ENCODE measurements at places on chromosomes 5 and 9.

DNA sequence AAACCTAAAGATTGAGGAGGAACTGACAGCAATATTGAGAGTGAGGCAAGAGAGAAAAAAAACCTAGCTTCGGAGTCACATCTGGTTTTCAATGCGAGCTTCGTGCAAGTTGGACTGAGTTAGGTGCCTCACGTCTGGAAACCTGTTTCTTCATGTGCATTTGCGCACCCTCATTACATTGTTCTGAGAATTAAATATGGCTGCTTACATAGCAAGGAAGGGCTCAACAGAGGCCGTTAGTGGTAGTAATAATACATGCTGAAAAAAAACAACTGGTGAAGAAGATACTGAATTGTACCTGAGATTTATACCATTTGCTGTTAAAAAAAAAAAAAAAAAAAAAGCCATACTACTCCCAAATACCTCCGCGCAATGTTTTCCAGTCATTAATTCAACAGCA lies 18.6 kb downstream of the DNAJA1 start:
- DNase-seq, result no peak

DNA sequence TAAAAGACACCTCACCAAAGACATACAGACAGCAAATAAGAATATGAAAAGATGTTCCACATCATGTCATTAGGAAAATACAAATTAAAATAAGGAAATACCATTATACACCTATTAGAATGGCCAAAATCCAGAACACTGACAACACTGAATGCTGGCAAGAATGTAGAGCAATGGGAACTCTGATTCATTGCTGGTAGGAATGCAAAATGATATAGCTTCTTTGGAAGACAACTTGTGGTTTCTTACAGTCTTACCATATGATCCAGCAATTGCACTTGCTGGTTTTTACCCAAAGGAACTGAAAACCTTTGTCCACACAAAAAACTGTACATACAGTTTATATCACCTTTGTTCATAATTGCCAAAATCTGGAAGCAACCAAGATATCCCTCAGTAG lies 6.5 kb downstream of the TMEM161B start:
- no peak for DNase-seq

DNA sequence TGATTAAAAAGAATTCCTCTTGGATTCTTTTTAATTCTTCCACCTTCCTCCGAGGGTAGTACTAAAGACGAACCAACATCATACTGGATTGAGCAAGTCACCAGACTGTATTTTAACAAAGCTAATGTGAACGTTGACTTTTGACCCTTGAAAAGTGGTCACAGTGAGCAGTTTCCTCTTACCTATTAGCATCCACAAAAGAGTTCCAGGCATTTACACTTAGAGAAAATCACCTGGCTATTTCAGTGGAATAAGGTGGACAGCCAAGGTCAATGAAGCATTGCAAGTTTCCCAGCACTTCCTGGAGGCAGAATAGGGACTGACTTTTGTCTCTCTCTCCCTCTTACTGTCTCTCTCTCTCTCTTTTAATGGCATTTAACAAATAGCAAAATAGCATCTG lies 145.1 kb upstream of the DAB2 start:
- DNase-seq, result no peak

DNA sequence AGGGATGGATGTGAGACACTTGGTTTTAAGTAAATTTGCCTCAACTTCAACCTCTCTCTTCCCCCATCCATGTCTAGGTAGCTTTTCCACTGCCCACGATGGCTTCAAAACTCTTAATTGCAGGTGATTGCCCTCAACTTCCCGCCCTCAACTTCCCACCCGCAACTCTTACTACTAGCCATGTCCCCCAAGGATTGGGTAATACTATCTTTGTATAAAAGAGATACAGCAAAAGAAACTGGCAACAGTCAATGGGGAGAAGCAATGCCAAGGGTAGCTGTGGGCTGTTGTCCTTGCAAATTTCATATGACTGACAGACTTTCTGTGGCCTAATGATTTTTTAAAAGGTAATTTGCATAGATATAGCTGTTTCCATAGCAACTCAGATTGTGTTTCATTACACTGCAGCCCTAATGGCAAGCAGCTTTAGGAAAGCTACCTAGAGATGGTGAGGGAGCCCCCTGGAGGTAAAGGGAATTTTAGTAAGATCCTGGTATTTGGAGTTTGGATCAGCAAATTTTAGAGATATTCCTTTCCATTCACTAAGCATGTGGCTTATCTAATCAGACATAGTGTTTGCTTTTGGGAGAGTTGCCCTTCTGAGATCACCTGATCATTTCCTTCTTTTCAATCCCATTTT lies 421.5 kb upstream of the DAP start:
- DNase-seq, result no peak

GRCh38 chr5:83387041-83387440 lies 84.5 kb upstream of the VCAN start:
- DNase-seq, result no peak

- no peak for DNase-seq
Observed at GRCh38 chr5:15752663-15753285, 252.8 kb downstream of the FBXL7 start.

Data from activated naive CD4-positive, alpha-beta T cell treated with anti-CD3 and anti-CD28 coated beads, Interleukin-2, amount 10 ng/mL, durations not matched to agents 7 days and 5 days (primary cell).